ENCODE measurements at places on chromosomes 3 and 15.

GRCh38 chr3:185959609-185960521 is 22.1 kb upstream of the TRA2B start:
- DNase-seq, result no peak

DNA sequence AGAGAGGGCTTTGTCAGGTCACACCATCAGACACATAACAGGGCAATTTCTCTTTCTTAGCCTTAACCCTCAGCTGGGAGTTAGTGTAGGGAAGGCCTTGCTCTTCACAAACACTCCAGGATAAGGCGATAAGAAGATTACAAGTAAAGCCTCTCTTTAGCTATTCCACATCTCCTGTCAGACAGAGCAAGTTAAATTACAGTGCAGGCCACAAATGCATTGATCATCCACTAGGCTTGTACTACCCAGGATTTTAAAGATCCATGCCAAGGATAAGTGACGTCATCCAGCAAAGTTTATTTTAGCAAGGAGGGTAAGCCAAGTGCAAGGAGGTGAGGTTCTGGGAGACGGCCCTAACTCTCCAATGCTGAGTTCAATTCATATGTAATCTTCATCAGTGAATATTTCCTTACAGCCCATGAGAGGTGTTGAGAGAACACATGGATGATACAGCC is 890.6 kb upstream of the NR2F2 start:
- DNase-seq, result no peak

DNA sequence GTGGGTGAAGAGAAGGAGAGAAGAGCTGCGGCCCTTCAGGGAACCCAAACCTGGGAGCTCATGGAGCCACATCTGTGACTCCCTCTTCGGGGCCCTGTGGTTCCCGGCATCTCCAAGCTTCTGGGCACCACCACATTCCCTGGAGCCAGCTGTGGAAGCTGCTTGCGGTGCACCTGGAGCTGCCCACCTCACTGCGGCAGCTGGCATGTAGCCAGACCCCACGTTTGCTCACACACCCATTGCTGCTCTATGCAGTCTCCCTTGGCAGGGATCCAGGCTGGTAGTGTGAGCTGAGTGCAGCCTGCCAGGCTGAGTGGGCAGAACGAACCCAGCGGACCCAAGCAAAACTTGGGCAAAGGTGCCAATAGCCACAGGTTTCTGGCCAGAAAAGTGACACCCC is 16.8 kb upstream of the PLA2G4E start:
- DNase-seq, result no peak

- no peak for DNase-seq
These were observed 14.6 kb upstream of the ELP6 start for GRCh38 chr3:47527952-47528725.

DNA sequence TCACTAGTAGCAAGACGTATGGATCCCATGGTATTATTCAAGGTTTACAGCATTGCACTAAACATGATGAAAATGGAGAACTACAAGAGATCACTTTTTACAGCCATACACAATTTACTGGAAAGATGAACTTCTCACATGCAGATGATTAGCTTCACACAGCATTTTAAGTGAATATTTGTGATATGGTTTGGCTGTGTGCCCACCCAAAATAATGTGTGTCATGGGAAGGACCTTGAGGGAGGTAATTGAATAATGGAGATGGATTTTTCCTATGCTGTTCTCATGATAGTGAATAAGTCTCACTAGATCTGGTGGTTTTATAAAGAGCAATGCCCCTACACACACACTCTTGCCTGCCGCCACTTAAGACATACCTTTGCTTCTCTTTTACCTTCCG is 662.0 kb upstream of the CCDC54 start:
- no peak for DNase-seq

DNA sequence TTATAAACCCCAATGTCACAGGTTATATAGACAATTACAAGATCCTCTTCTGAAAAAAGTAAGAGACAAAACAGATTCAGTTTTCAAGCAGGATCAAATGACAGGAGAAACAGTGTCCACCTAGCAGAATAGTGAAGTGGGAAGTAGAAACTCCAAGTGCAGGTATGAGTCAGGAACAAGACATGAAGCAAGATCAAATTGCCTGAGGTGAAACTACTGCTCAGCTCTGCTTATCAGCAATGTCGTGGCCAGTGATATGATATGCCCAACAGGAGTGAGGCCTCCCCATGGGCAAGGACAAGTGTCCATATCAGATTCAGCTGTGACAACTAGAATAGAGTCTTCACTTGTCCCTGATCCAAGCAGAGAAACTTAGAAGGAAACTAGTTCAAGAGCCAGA is 100.0 kb downstream of the ZMAT3 start:
- no peak for DNase-seq

- no peak for DNase-seq
These were observed 81.8 kb upstream of the TNFSF10 start for GRCh38 chr3:172604895-172605646.

DNA sequence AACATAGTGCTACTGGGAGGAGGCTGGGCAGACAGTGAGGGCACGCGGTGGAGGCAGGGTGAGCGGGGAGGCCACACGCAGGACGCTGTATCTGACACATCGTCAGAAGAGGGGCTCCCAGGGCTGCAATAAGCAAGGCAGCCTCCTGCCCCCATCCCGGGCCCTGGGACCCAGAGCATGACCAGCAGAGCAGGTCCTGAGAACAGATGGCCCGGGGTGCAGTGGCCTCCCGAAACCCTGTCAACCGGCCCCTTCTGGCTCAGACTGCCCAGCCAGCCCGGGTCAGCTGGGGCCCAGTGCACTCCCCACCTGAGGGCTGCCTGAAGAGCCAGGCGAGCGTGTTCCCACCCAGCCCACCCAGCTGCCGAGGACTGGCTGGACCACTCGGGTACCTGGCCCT is 37.4 kb downstream of the DNAJB8 start:
- no peak for DNase-seq

DNA sequence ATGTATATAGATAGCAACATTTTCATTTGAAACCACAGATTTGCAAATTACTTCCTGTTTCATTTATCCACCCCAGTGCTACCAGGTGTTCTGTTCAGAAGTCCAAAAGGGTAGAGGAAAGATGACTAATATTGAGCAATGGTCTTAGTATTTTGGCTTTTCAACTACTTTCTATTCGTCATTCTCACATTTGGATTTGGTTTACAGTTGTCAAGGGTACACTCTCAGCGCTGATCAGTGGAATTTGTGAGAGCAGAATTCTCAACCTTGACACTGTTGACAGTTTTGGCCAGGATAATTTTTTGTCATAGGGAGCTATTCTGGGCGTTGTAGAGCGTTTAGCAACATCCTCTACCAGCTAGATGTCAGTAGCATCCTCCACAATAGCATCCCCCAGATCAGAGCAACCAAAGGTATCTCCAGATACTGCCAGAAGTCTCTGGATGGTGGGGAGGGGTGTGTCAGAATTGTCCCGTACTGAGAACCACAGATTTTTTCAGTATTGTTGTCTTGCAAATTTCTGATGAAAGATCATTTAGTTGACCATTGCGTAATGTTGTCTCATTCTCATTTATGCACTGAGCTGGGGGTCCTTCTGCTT is 4.2 kb downstream of the HMCES start:
- no peak for DNase-seq

GRCh38 chr3:128338536-128339330 is 128.0 kb downstream of the DNAJB8 start:
- no peak for DNase-seq

DNA sequence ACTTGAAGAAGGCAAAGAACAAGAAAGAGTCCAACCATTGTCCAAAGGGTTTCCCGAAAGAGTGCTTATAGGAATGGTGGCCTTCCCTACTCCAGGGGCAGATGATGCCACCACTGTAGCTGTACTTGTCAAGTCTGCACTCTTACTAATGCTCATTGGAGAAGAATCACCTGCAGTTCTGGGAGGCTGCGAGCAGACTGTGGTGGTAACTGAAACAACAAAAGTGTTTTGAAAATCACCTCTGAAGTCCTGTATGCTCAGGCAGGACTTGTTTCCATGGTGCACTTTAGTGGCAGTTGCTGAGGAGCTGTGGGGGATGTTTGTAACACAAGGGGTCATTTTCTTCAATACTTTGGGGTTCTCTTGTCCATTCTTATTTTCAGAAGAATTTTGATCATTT is 36.0 kb downstream of the USF3 start:
- DNase-seq, result no peak

DNA sequence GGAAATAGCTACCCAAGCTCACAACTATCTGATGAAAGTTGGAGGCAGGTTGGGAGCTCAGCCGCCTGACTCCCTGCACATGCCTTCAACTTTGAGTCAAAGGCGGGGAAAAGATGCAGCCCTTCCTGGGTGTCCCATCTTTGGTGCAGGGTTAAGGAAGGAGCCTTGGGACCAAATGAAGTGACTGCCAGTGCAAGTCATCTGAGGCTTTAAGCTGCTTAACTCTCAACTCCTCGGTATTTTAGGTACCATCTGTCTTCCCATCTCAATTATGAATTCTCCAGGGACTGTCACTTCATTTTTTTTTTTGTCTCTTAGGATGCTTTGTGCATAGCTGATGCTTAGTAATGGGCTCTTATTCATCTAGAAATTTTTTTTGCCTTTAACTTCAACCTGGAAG is 408.8 kb upstream of the C2CD4B start:
- DNase-seq, result no peak

DNA sequence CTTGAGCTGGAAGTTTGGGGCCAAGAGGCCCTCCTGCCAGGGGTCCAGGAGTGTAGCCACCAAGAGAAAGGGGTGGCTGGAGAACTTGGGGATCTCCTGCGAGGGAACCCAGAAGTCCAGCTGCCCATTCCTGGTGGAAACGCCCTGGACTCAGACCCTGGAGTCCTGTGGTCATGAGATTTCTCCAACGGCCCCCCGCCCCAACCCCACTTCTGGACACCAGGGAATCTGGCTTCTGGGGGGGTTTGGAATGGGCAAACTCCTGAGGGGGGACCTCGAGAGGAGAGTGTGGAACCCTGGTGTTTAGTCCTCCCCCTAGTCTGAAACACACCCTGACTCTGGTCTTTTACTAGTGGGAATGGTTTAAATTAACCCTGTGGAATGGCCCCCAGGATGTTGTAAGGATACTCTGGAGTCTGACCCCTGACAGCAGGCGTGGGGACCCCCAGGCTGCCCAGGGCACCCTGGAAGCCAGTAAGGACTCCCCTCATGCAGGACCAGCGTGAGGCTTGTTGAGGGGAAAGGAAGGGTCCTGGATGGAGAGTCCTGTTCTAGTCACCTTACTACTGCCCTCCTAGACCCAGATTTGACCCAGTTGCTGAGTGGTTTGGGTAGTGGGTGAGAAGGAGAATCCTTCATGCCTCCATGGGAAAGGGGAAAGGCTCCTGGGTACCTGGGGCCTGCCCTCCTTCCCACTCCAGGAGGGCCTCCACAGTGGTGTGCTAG is 540 bp downstream of the KLHDC8B start:
- no peak for DNase-seq

GRCh38 chr3:66552846-66553245 is 52.0 kb upstream of the LRIG1 start:
- no peak for DNase-seq

DNA sequence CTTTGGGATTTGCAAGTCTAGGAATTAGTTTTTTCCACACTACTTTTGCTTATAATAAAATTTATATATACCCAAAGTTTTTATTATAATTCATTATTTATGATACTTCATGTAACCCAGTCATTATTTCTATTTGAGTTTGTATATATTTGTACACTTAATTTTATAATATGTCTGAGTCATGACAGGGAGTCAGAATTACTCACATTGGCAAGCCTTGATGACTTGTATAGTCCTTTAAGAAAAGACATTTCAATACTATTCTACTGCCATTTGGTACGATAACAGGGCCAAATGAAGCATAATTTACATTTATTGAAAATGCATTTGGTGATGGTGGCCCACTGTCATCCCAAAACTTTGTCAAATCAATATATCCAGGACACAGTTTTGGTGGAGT is 95.9 kb upstream of the UNC13C start:
- no peak for DNase-seq

DNA sequence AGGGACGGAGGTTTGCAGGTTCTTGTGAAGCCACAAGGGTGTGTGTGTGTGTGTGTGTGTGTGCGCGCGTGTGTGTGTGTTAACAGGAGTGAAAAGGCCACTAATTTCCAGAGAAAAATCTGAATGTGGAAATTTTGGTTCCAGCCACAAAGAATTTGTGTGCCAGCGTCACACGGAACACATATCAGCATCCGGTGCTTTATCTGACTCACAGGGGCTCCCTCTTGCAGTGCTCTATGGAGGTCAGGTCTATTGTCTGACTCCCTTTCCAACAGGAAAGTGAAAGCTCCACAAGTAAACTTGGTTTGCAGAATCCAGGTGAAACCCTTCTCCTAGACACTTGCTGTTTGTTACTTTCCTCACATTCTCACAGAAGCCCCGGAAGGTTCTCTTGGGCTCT is 6.2 kb downstream of the CLDN11 start:
- no peak for DNase-seq

DNA sequence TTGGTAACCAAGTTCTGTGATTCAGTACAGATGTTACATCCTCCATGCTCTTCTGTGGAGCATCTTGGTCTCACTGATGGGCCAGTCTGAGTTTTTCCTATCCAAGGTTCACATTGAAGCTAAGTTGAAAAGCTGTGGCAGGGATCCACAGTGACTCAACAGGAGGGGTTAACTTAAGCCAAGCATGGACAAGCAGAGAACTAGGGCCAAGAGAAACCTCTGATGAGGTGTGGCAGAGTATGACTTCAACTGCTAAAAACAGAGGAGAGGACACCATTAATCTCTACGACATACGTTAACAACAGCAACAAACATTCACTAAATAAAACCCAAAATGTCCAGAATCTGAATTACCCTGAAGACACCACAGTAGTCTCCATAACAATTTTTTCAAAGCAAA is 268.1 kb upstream of the UBE2E2 start:
- DNase-seq, result no peak

DNA sequence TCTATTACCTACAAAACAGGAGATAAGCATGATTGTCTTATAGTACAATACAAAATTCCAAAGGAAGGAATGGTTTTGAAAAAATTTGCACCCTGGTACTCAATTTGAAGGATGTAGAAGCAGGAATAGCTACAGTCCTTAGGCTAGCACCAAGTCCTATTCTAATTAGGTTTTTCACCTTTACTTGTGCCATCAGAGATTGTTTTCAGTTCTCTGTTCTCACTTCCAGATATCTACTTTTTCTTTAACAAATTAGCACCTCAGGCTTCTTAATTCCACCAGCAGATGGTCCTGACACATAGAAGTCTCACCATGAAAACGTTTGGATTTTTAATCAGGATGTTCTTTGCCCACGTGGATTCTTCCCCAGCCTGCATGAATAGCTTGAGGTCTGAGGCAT is 43.8 kb downstream of the IL5RA start:
- no peak for DNase-seq

- no peak for DNase-seq
These were observed 22.3 kb downstream of the CFAP92 start for GRCh38 chr3:128971421-128972100.

DNA sequence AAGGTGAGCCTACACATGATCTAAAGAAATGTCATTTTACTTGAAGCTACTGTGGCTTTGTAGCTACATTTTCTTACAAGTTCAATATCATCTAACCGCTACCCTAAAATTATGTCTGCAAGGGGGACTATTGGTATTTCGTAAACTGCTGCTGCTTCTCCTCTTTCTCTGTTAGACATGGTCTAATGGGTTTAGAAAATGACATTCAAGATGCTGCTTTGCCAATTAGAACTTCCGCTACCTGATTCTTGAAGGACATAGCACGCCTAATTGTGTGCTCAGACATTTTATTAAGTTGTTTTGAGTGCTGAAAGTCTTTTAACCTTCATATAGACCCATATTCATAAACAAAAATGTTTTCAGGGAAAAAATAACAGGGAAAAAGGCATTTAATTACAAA is 283.7 kb upstream of the ICE2 start:
- no peak for DNase-seq

- no peak for DNase-seq
These were observed 4.8 kb downstream of the SCN5A start for GRCh38 chr3:38644662-38645053.

GRCh38 chr15:45457220-45457619 is 65.3 kb downstream of the SLC30A4 start:
- no peak for DNase-seq

Measured in NCI-H1694 treated with DMSO at 0.1 percent for 48 hours (cell line).